K562 (cell line): ENCODE measurements at places on chromosomes 2 and 18.
A peak's percentile ranks its signal among the peaks of the same experiment; 100 is the strongest.

DNA sequence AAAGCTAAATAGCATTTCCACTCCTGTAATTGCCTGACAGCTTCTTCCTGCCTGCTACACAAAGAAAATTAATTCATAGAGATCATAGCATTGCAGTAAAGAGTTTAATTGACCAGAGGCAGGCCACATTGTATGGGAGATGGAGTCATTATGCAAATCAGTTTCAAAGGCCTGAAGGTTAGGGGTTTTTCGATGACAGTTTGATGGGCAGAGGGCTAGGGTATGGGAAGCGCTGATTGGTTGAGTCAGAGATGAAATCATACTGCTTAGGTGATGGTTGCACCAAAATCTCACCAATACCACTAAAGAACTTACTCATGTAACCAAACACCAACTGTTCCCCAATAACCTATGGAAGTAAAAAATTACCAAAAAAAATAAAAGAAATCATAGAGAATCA, 599.0 kb downstream of the NUP35 start:
- DNase-seq, result no peak

DNA sequence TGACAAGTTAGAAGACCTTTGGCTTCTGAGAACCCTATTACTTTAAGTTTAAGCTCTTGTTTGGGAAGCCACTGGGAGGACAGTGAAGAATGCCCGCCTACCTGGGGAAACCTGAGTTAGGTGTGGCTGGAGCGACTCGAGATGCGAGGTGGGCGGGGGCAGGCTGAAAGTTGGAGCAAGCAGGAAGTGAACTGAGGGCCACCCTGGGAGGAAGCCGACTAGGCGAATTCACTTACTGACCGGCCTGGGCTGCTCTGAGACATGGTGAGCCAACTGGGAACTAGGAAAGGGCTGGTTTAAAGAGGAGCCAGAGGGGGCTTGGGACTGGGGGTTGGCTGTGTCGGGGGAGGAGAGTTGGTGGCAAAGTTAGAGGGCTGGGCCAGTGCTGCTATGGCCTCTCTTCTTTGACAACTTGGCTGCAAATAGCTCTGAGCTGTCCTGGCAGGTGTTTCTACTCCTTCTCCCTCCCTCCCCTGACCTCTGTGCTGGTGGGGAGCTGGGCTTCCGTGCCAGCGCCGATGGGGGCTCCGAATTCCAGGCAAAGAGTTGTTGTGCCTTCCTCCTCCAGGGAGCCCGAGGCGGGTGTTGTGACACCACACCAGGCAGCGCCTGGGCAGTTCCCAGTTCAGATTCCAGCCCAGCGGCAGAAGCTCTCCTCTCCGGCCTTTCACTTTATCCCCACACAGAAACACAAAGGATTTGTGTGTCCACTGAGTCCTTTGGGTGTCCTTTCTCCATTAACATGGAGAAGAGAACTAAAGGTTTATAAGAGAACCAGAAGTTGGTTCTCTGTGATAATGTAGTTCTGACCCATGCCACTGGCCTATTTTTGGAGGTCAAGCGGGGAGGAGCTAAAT, at the start of gene VAMP8:
TSS of gene VAMP8 (plus strand) at position 201 of the 857 bp plus-strand sequence. CDS start at position 262, 61 bp downstream.
- peak; percentile 87 for DNase-seq

DNA sequence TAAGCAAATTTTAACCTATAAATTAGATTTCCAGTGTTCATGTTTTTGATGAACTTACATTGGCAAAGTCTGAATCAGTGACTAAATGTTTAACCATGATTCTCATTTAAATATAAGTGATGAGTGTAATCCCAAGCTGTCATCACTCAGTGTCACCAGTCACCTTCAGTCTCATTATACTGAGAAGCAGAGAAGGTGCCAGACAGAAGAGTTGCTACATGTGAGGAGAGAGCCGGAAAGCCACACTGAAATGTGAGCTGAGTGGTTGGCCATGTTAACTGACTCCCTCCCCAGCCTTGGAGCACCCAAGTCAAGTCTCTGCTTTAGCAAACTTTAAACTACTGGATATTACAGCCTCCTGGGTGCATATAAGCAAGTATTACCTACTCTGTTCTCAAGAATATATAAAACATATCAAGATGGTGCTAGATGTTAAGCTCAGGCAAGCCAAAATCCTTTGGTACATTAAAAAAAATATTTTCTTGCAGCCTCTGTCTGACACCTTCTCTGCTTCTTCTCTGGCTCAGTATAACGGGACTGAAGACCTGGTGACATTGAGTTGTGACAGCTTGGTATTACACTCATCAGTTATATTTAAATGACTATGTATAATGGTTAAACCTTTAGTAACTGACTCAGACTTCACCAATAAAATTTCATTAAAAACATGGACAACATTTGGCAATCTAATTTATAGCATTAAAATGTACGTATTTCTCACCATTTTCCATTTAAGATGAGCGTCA, 75.8 kb upstream of the MAP3K20 start:
- DNase-seq, result no peak

DNA sequence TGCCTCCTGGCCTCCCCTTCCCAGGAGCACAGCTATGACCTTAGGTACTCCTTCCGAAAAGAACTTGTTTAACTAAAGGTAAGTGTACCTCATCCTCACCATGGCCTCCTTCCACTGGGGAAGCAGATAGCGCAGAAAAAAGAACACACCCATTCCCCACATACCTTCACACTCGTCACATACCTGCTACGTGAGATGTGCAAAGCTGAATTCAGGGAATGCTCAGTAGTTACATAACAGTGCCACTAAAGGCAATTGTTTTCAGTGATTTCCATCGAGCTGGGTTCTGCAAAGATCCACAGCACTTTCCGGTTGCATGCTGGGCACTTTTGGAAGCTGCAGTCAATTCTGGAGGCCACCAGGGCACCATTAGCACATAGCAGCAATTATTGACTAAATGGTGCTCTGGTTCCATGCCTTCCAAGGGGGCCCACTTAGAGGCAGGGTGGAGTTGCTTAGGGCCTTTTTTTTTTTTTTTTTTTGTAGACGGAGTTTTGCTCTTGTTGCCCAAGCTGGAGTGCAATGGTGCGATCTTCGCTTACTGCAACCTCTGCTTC, 41.0 kb downstream of the PAX8 start:
- DNase-seq, result no peak

DNA sequence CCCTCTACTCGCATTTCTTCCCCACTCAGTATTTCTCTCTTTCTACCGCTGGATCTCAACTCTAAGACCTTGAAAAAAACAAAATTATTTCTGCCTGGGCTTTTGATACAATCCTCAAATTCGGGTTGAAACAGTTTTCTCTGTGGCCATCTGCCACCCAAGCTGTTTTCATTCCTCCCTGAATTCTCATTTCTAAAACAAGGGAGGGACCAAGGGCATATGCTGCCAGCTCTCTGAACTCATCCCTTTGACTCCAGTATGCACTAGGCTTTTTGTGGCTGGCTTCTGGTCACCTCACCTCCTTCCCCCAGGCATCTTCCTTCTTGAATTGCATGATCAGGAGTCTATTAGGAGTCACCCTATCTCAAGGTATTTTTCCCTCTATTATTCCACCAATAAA, 49.5 kb downstream of the CCDC148 start:
- no peak for DNase-seq

- DNase-seq, result peak; percentile 59
Observed at GRCh38 chr18:3481696-3482210, 31.8 kb downstream of the TGIF1 start.

DNA sequence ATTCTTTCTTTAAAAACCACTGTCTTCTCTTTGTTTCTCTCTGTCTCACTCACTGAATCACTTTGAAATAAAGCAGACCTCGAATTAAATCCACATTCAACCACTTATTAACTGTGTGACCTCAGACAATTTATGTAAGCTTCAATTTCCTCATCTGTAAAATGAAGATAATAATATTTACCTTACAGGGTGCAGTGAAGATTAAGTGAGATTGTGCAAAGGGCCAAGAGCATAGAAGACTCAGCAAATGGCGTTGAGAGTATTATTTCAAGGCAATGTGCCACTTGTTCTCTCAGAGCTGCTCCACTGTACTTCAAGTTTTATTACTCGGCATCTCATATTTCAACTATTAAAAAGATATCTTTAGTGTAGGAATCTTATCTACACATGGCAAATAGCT, 454.2 kb upstream of the HNRNPA3 start:
- no peak for DNase-seq

- DNase-seq, result peak; percentile 98
Observed at GRCh38 chr2:28355521-28356094, 37.0 kb upstream of the FOSL2 start.

DNA sequence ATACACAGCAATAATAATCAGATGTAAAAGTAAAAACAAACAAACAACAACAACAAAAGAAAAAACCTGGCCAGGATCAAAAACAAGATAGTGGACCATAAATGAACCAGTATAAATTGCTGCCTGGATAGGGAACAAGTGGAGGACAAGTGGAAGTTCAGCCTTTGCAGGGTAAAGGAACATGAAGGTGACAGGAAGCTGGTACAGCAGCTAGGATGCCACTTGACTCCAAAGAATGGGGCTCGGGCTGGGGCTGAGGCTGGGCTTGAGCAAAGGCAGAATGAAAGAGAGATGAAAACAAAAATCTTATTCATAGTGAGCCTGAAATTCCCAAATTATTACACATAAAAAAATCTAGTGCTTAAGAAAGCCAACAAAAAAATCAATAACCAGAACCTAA, 146.5 kb downstream of the CDH2 start:
- no peak for DNase-seq

DNA sequence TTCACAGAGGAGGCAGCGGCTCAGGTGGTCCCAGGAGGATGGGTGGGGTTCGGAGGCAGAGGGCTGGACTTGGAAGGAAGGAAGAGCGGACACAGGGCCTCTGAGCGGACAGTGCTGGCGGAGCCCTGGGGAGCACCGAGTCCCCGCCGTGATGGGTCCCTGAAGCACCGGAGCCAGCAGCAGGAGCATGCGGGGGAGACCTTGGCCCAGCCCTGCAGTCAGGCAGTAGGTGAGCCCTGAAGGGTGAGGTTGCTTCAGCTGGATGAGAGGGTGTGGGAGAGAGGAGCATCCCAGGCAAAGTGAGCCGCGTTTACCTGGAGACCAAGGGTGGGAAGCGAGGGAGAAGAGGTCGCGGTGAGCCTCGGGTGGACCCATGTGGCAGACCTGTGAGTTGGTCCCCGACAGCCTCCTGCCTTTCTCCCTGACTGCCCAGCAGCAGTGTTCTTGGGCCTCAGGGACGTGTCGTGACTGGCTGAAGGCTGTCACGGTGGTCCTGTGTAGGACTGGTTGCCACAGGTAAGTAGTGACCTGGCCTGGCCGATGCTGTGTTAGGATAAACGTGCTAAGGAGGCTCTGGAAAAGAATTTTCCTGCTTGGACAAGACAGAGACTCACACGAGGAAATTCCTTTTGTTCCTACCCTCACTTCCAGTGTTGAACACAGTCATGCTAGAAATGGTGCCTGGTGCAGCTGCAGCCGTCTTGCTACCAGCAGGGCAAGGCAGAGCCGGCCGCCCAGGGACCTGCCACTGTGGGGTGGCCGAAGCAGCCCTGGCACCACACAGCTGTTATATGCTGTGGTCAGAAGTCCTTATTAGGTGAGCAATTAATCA, 73.0 kb downstream of the RRM2 start:
- DNase-seq, result no peak

DNA sequence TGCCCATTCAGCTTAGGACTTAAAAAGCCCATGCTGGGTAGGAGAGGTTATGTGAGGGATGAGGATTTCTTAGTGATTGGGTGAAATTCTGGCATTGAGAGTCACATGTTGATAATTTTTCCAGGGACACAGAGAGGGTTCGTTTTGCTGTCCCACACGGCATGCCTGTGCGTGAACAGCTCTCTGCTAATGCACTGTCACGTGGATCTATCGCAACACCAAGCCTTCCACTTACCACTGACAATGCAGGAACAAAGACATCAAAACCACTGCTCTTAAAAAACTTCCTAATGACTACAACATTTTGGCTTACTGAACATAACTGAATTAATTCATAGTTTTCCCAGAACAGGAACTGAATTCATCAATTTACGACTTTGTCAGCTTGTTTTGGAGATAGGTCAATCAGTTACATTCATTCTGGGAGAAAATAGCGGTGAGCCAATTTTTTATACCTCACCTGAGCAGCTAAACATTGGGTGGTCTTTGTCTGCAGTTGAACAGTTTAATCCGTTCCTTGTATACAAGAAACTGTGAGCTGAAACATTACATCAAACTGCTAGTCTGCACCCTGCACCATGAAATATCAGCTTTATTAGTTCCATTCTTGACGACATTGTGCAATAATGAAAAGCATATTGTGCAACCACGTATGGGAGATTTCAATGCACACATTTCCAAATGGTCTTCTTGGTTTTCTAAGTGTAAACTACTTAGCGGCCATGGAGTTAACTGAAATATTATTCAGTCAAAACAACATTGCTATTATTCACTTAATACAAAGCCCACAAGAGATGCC, 127.1 kb downstream of the LPIN1 start:
- DNase-seq, result no peak

DNA sequence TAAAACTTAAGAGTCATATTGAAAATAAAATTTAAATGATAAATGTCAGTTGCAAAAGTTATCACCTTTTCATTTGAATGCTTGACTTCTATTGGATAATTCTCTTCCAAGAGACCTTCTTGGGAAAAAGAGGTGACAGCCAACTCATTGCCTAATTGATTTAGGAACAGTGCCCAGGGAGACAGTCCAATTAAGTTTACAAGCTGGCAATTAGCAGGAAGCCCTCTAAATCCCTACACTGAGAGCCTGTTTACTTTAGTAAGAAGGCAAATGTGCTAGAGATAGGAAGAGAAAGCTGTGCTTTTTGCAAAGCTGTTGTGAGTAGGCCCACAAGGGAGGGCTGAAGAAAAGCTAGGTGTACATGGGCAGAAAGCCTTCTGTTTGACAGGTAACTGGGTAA, 189.1 kb downstream of the WDPCP start:
- DNase-seq, result no peak

DNA sequence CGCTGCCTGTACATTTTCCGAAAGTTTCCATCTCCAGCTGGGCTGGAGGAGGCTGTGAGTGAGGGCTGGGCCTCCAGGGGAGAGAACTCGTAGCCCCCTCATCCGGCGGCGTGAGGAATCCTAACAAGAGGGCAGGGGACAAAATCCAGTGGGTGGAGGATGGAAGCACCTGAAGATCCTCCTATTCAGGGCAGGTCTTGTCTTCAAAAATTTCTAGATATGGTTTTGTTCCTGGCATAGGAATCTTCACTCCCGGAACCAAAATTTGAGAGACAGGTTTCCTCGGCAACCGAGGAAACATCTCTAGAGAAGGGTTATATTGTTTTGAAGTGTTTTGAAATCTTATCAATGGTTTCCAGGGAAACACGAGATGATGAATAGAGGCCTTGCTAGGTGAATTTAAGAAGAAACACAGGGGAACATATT, 136.7 kb downstream of the SH3BP4 start:
- no peak for DNase-seq

DNA sequence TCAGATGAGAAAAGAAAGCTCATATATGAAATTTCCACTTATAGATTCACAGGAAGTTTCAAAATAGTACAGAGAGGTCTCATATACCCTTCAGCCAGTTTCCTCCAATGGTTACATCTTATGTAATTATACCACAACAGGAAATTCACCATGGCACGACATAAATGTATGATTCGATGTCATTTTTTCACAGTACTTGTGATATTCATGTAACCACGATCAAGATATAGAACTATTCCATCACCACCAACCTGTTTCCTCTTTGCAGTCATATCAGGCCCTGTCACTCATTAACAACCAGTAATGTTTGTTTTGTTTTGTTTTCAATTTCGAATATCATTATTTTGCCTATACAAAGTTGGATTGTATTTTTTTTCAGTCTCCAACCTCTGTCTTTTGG, 314.3 kb upstream of the POU3F3 start:
- no peak for DNase-seq
